AG04450 (cell line): ENCODE measurements at places on chromosomes 6 and 20. TPM values are rescaled to one million over a fixed set of nuclear protein-coding genes. Genes with fewer than 3 reads are reported as not detected.

DNA sequence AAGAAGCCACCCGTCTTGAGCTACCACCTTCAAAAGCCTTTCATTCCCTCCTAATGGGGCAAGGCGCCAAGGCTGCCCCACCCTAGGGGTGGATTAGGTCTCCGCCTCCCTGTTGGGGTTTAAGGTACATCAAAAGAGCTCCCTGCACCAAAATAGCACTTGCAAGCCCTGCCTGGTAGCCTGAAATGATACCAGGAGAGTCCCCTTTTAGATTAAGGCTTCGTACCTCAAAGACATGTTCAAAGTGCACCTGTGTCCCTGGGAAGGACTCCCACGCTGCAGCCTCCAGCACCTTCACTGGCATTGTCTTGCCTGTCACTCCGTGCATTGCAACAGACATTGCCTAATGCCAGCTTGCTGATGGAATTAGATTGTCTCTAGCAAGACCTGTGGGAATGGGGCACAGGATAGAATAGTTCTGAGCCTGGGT is 15.7 kb upstream of the CDKN1A start:
- no peak for DNase-seq

DNA sequence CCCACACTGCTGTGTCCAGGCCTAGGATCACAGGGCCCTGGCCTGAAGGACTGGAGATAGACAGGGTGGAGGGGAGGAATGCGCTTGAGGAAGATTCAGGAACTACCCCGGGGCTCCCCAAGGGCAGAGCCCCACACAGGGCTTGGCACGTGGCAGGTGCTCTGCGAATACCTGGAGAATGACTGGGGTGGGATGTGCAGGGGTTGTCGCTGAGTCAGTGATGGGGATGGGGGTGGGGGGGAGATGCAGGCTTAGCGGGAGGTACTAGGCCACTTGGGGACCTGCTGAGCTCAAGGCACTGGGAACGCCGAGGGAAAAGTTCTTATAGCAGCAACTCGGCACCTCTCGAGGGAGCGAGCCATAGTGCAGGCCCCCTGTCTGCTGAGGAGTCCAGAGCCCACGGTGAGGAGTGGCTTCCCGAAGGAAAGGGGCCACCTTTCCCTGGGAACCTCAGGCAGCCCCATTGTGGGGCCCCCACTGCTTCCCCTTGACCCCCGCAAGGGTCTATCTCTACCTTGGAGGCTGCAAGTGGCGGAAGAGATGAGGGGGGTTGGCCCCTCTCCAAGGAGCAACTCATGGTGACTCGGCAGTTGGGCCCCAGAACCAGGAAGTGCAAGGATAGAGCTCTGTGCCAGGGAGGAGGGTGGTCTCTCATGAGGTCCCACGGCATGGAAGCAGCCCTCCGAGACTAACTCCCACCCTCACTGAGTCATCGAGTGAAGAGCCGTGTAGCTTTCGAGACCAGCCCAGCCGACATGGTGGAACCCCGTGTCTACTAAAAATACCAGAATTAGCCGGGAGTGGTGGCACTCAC is 33.1 kb downstream of the SRC start:
- no peak for DNase-seq

DNA sequence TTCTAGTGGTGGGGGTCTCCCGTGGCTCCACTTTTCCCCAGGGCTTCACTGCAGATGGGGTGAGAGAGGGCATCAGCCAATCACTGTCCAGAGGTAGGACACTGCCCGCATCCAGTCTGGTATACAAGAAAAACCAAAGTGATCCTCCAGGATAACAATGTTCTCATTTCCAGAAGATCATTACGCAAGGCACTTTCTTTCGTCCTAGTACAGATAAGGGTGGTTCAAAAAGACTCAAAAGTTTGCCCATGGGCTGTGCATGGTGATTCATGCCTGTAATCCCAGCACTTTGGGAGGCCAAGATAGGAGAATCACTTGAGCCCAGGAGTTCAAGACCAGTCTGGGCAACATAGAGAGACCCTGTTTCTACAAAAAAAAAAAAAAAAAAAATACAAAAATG is 16.4 kb downstream of the GMDS start:
- no peak for DNase-seq

GRCh38 chr6:105642708-105643107 is 239.8 kb upstream of the PREP start:
- no peak for DNase-seq

GRCh38 chr6:142932889-142933288 is 12.1 kb downstream of the HIVEP2 start:
- no peak for DNase-seq

DNA sequence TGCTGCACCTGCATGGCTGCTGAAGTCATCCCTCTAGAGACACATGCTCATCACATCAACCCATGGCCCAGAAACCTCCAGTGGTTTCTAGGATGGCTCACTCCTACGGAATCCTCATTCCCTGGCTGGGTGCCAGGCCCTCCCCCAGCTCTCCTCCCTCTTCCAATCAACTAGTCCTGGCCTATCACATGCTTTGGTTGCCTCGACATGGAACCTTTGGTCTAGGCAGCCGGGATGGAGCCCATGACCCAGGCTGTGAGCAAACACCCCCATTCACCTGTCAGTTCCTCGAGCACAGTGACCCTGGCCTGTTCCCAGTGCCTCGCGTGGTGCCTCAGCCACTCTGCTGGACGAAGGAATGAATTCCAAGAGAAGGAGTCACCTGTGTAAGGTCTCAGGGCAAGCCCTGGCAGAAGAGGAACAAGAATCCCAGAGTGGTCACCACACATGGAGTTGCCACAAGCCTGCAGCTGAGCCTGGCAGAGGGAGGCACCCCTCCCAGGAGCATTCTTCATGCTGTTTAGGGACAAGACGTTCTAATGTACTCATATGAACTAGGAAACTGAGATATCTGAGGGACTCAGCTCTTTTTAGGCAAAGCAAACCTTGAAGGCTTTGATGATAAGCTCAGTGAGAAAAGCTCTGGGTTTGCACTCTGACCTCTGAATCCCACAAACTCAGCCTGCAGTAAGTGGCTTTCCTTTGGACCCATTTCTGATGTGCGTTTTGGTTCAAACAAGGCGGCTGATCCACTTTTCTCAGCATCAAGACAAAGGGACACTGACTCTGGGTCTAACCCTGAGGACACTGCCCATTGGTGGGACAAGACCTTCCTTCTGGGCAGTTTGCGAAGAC is 40.2 kb downstream of the PPP1R3G start:
- no peak for DNase-seq

DNA sequence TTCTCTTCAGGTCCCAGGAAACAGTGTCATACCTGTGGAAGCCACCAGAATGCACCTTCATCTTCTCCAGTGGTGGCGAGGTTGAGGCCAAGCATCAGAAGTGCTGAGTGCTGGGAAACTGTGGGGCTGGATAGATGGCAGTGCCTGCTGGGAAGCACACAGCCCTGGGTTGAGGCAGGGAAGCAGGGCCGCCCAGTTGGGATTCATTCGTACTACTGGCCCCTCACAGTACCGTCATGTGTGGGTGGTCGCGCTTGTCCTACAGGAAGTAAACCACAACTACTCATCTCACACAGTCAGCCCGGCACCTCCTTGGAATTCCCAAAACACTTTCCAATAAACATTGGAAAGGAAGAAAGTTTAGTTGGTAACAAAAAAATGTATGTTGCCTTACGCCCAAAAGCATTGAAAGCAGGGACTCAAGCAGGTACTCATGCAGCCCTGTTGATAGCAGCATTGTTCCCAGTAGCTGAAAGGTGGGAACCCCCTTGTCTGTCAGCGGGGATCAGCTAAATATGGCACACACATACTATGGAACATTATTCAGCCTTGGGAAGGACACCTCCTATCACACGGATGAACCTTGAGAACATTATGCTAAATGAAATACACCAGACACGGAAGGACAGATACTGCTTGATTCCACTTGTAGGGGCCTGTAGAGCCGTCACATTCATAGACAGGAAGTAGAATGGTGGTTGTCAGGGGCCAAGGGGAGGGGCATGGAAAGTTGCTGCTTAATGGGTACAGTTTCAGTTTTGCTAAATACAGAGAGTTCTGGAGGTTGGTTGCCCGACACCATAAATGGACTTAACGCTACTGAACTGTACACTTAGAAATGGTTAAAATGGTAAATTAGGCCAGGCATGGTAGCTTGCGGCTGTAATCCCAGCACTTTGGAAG is 162.7 kb downstream of the MTHFD1L start:
- DNase-seq, result no peak

DNA sequence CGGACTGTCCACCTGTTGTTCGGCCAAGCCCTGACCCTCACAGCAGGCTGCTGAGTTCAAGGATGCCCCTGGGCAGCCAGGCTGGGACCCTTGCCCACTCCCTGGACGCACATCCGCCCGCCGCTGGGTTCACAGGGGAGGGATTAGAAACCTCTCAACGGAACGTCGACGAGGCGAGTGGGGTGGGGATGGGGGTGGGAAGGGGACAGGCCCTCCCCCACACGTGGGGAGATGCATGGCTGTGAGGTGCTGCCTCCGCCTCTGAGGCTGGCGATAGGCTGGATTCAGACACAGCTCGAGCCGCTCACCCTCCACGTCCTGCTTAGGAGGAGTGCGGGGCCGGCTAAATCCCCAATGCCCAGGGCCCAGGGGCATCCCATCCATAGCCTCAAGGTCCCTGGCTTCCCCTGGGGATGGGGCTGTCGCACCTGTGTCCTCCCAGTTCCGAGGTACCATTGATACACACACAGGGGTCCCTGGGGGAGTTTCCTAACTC is 90.6 kb upstream of the BHLHE23 start:
- DNase-seq, result no peak

DNA sequence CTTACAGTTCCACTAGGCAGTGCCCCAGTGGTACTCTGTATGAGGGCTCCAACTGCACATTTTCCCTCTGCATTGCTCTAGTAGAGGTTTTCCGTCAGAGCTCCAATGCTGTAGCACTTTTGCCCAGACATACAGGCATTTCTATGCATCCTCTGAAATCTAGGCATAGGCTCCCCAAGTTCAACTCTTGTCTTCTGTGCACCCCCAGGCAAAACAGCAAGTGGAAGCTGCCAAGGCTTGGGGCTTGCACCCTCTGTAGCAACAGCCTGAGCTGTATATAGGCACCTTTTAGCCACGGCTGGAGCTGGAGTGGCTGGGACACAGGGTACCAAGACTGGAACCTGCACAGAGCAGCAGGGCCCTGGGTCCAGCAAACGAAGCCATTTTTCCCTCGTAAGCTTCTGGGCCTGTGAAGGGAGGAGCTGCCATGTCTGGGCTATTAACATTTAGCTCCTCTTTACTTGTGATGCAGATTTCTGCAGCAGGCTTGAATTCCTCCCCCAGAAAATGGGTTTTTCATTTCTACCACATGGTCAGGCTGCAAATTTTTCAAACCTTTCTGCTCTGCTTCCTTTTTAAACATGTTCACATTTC is 596.2 kb upstream of the ADGRB3 start:
- DNase-seq, result no peak

ID1 gene
- 7.8 and 11.1 TPM in 2 replicates for polyA plus RNA-seq

CCN6 gene
- polyA plus RNA-seq, result not detected in 2 replicates

EPPIN gene
- not detected in 2 replicates for polyA plus RNA-seq

RHAG gene
- polyA plus RNA-seq, result not detected in 2 replicates
